GM20000 (cell line): ENCODE measurements at places on chromosomes 4 and X.

DNA sequence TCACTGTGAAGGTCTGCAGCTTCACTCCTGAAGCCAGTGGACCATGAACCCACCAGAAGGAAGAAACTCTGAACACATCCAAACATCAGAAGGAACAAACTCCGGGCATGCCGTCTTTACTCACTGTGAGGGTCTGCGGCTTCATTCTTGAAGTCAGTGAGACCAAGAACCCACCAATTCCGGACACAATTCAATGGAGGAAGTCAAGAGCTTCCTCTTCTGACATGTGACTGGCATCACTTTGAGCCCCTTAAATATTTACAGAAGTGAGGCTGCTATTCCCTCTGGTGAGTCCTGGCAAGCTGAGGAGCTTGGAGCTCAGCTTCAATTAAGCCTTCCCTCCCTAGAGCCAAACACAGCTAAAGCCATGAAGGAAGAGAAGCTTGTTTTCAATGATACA is 103.5 kb upstream of the SRD5A3 start:
- DNase-seq = no peak

GRCh38 chrX:70908541-70908940 is at the start of gene TEX11:
Gene TEX11 (minus strand): TSS chrX:70908711. CDS start chrX:70907789, 922 bp downstream.
- no peak for DNase-seq

DNA sequence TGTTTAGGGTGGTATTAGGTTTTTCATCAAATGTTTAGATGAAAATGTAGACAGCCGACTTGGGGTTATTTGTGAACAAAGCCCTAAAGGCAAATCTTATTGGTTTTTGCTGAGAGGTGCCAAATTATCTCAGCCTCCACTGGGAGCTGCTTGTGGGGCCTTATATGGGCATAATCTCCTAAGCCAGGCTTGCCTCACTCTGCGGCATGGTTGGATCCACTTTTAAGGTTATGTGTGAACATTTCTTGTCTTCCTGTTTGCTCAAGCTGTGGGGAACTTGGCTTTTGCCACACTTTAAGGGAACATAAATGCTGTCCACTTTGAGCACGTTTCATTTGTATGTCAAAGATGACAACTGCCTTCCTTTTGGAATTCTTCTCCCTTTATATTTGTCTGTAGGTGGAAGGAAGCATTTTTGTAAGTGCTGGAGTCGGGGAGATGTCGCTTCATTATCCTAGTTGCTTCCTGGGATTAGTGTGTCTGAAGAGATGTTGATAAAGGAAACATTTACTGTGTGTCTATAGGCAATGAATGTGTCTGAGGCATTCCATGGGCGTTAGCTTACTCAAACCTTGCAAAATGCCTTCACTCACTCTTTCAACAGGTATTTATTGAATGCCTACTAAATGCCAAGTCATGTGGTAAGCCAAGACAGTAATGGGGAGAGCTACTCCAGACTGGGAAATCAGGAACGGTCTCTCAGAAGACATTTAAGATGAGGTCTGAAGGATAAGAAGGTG is 78.3 kb downstream of the SLC9A6 start:
- DNase-seq = no peak

GRCh38 chr4:32519060-32519459 is 1798.9 kb downstream of the PCDH7 start:
- DNase-seq = no peak

- DNase-seq = no peak
These were observed 328.6 kb upstream of the F9 start for GRCh38 chrX:139201924-139202323.

DNA sequence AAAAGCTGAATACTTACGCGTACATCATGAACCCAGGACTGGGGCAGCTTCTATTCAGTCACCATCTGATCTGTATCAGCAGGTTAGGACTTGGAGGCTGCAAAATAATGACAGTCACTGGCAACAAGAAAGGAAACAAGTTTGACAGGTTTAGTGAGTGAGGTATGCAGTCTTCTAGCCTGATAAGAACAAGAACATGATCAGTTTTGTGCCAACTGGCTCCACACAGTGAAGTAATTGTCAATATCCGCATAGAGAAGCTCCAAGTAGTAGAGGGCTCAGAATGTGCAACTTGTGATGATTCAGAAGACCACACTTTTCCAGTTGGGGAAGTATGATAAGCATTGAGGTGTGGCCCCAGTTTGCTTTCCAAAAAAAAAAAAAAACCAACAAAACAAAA is at the start of gene TMPRSS11F:
Gene TMPRSS11F, minus strand, starts transcription at position 77 of the 400 bp plus-strand sequence. Its CDS starts 49 bp downstream, at position 28.
- no peak for DNase-seq

- no peak for DNase-seq
These were observed 388.7 kb downstream of the FAT4 start for GRCh38 chr4:125703443-125703842.

- DNase-seq = no peak
These were observed 270.1 kb downstream of the TMA16 start for GRCh38 chr4:163764569-163764968.

GRCh38 chr4:11281720-11282119 is 147.0 kb downstream of the HS3ST1 start:
- DNase-seq = no peak

GRCh38 chrX:118534716-118535493 is 39.3 kb downstream of the DOCK11 start:
- no peak for DNase-seq

DNA sequence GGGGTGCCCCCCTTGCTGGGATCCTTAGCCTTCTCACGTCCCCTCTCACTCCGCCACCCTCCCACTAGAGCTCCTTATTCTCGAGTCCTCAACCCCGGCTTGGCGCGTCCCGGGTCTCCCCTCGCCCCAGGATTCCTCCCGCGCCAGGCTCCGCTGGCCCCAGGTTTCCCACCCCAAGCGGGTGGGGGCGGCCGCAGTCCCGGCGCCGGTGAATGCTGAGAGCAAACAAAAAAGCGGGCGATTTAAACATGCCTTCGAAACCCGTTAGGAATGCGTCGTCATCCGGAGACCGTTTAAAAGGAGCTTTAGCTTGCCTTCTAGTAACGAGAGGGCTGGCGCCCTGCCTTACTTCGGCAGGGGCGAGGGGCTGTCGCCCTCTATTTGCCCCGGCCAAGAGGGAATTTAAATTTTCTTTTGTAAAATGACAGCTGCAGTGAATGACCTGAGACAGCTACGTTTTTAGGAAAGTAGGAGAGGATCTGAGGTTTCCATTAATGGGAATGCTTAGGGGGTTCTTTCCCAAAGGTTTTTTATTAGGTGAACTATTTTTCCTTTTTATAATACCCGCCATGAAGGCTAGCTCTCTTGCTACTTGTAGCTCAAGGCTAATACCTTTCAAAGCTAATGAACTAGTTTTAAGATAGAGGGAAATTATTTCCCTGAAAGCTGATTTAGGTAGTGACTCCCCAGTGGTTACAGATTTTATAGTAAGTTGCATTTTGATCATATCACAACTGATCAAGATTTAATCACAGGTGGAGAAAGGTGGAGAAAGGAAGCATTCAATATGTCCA is 3.1 kb downstream of the JADE1 start:
- no peak for DNase-seq

DNA sequence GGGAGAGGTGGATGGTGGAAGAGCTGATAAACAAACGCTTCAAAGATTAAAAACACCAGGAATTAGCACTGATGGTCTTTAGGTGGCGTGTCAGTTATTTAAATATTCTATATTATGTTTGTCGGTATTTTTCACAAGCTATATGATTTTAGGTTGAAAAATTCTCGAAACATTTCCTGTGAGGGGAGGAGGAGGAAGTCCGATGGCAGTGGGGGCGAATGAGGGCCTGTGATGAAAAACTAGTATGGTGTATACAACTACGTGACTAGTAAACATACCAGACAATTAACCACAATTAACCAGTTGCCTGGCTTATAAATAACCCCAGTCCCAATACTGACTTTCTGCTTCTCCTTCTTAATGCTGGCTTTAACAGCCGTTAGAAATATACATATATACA is 595 bp upstream of the NAP1L2 start:
- DNase-seq = no peak

- no peak for DNase-seq
These were observed 32.5 kb upstream of the FRAS1 start for GRCh38 chr4:78024576-78025091.

GRCh38 chrX:149818652-149819051 is 36.9 kb downstream of the MAGEA9 start:
- DNase-seq = no peak

DNA sequence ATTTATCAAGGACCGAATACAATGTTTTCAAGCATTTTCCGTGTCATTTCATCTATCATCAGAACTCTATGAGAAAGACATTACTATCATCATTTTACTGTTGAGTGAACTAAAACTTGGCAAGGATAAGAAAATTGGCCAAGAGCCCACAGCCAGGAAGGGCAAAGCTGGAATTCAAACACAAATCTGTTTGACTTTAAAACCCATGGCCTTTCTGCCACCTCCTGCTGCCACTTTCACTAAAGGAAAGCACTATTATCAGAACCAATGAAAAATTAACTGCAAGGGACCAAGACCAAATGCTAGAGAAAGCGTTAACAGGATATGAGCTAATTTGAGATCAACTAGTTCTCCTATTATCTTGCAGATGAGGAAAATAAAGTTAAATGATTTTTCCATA is 2759.2 kb downstream of the ARAP2 start:
- DNase-seq = no peak

GRCh38 chrX:142249721-142250120 is 44.6 kb upstream of the MAGEC2 start:
- no peak for DNase-seq

GRCh38 chr4:164428561-164428960 is 325.4 kb upstream of the SMIM31 start:
- DNase-seq = no peak

GRCh38 chr4:41451961-41452360 is 86.0 kb upstream of the LIMCH1 start:
- DNase-seq = no peak

GRCh38 chrX:68761086-68761485 is 67.7 kb upstream of the EFNB1 start:
- no peak for DNase-seq

DNA sequence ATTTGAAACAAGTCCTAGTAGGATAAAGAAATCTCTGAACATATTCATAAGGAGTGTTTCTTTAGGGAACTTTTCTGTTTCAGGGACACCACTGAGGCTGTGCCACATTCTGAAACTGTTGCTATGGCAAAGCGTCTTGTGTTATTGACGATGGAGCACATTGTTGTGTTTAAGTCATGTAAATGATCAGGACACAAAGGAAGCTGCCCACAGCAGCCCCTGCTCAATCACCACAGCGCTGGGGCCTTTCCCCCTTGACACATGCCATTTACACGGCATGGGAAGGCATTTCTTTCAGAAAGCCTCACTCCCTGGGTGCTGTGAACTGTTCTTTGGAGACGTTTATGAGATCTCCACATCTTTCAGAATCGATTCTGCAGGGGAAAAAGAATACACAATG is 39.8 kb upstream of the MID1 start:
- no peak for DNase-seq

DNA sequence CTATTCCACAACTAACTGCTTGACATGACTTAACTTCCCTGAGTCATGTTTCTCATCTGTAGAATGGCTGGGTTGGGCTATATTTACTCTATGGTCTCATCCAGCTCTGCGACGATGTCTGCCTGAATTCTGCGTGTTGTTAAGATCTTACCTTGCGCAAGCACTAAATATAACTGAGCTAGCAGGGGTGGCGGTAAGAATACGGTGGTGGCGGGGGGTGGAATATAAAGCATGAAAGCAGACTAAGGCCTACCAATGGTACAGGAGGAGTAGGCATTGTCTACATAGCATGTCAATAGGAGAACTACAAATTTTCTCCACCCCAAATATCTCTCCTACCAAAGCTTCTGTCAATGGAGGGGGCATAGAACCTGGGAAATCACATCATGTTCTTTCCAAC is 45.7 kb upstream of the DCLK2 start:
- DNase-seq = no peak

DNA sequence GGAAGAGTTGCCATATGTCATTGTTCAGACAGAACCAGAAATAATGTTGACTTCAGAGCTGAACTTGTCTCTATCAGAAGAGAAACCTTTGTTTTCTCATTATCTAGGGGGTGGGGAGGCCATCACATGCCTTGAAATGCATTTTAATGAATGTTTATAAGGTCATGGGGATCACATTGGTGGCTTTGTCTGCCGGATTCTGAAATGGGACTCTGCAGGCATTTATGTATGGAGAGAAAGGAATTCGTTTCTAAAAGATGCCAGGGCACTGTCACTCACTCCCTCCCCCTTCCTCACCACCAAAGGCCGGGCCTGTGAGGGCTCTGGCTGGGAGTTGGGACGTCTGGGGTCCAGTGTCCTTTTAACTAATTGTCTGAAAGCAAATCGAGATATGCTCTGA is 102.2 kb downstream of the MAMLD1 start:
- no peak for DNase-seq

DNA sequence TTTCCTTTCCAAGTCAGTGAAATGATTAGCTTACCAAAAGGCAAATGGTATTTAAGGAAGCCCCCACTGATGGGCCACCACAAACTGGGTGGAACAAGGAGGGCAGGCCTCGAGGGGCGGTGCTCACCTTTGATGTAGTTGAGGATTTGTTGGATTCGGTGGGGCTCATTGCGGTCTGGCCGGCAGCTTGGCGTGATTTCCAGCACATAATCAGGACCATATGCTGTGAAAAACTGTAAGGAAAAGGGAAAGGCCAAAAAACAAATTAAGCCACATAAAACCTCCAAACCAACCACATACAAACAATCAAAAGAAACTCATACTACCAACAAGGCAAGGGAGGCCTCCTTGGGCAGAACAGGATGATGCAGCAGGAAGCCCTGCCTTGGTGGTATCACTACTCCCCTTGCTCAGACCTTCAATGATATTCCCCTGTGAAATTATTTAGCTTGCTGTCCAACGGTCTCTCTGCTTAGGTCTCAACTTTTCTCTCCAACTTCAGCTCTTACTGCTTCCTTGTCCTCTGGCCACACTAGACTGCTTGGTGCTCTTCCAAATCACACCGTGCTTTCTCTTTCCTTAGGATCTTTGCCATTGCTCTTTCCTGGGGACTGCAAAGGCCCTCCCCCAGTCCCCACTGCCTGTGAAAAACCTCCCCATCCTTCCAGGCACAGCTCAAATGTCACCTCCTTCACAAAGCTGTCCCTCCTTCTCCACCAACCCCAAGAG is 46.1 kb upstream of the CITED1 start:
- DNase-seq = no peak

DNA sequence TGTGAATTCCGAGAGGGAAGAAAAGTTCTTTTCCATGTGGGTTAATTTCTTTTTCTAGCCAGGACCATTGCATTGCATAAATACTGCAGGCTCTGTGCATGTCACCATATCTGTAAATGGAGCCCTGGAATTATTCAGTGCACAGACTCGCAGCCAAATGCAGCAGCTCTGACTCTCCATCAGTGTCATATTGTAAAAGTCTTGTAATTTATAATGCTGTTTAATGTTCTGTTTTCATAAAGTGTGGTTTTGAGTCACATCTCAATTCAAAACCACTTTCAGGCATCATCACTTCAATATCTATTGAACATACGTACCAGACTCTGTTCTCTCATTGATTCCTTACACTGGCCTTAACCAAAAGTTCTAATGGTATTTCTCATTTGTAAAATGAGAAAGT is 193.9 kb upstream of the RPL34 start:
- no peak for DNase-seq

- DNase-seq = no peak
These were observed 128.0 kb downstream of the CFAP299 start for GRCh38 chr4:80463509-80463908.
